ENCODE measurements at places on chromosomes 3 and 15.

GRCh38 chr15:47711655-47712054, 5.7 kb upstream of the SEMA6D start:
- DNase-seq, result no peak

DNA sequence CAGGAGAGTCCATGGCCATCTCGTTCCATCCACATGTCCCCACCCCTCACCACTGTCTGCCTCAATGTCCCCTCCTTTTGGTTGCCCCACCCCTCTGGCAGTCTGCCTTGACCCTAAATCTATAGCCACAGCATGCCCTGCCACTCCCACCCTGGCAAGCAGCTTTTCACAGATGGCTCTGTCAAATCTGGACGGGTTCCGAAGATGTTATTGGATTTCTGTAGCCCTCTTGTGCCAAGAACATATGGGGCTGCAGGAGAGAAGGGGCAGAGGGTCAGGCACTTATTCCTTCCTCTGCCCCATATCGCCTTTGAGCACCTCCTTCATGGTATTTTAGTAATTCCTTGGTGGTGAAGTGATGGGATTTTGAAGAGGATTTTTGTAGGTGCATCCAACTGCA, 57.1 kb downstream of the EPHB1 start:
- no peak for DNase-seq

DNA sequence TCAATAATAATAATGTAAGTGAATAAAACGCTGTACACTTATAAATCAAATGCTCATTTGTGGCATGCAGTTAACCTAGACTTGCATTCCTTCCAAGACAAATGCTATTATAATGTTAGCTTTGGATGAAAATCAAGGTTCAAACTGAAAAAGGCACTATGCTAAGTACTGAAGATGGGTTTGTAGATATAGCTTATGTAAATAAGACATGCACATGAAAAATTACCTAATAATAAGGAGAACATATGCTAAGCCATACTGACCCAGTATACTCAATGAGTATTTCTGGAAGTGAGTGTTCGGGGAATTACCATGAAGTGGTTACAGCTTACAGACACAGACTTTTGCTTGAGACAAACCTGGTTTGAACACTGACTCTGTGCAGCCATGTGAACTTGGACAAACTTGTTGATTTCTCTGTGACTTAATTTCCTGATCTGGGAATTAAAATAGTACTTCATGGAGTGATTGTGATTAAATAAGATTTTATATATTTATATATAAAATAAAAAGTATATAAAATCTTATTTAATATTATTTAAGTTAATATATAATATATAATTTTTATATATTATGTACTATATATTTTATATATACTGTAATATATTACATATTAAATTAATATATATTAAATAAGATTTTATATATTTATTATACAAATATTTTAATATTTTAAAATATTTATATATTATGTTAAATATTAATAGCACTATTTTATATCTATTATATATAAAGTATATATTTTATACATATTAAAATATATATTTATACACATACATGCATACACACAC, 159.2 kb downstream of the ZPLD1 start:
- DNase-seq, result no peak

DNA sequence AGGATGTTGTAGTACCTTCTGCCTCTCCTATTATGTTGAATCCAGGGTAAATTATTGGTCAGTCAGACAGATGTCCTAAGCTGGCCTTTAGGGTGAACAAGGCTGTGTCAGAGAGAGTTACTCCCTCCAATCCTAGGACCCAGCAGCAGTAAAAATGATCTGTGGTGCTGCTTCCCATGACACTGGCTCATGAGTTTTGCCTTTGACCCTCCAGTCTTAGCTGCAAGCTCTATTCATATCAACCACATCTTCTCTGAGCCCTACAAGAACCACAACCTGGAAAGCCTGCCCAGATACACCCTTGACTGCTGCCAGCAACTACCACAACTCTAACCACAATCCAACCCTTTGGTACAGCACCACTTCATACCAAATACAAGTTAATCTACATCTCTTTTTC, 27.2 kb upstream of the PHLDB2 start:
- no peak for DNase-seq

DNA sequence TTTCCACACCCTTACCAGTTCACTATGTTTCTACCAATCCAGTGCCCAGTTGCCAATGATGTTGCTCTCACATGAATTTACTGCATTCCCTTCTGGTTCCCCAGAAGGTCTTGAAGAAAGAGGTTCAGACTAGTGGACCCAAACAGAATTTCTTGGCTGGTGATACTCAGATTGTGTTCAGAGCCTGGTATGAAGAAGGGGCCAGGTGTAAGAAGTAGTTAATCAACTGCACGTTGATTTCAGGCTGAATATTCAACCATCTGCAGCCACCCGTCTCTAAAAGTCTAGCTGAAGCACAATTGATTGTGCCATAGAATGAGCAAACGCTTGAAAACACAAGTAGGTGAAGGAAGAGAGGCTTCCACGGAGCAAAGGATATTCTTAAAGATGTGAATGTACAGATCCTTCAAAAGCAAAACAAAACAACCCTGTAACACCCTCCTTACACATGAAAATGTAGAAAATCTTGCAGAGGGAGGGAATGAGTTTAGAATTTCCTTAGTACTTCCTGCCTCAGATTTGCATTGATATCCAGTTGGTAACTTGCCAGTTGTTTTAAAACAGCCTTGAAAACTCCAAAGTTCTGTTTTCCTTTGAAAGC, 4.7 kb downstream of the RBMS3 start:
- DNase-seq, result no peak

DNA sequence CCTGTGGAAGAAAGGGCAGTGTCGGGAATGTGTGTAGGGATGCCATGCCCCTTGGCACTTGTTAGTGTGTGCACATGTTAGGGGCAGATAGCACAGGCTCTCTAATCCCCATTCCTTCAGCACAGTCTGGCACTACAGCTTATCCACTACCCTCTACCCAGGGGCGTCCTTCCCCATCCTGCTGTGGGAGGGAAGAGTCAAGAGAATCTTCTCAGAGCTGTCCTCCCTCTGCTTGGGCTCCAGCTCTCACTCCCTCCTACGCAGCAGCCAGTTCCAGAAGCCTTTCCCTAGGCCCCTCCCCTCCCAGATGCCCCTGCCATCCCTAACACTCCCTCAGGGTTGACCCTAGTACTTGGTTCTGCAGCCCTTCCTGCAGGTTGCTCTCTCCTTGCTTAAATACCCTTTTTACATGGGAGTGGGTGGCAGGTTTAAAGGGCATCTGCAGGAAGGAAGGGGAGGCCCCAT, 815 bp upstream of the GRM2 start:
- peak; percentile 36 for DNase-seq

GRCh38 chr3:81554388-81554787, 207.1 kb downstream of the GBE1 start:
- no peak for DNase-seq

- DNase-seq, result no peak
These were observed 43.6 kb downstream of the WHAMM start for GRCh38 chr15:82852941-82853561.

DNA sequence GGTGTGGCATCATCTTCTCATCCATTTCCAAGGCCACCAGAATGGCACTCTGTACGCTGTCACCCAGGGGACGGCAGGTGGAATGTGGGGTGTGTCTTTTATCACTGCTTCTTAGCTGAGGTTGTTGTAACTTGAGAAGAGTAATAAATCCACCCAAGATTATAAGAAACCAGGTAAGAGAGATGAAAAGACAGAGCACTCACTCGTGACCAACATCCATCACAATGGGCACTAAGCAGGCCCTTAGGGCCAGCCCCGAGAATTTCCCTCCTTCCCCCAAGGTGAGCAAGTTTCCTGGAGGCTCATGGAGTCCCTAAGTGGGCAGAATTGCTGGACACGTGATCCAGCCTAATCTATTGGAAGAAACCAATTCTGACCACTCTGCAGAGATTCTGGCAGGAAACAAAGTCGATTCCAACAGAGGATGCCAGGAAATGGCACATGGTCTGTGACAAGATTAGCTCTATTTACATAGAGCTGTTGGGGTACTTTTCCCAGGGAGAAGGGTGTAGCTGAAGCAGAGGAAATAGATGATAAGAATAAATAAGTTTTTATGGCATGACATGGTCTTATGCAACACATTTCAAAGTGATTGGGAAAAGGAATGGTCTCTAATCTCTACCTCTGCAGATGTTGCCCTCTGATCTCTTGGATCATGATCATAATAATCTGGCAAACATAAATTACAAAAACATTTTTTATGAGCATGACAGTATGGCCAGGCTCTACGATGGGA, 22.5 kb downstream of the SLC6A20 start:
- DNase-seq, result no peak
